ENCODE measurements at places on chromosomes 5 and 9. TPM values are rescaled to one million over a fixed set of nuclear protein-coding genes. Genes with fewer than 3 reads are reported as not detected.
A peak's percentile ranks its signal among the peaks of the same experiment; 100 is the strongest.

DNA sequence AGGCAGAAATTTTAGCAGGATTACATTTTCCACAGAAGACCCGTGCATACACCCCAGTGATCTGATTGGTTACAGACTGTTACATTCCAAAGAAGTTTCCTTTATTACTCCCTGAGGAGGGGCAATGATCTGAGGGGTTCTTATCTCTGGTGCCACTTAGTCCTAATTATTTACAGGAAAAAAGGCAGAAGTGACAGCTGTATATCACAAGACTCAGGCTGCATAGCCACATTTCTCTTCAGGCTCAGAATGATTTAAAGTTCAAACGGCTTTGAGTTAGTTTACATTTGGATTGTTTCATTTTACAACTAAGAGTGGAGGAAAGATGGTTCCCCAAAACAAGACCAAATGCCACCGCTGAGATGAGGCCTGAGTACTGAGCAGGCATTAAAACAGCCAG lies 17.3 kb downstream of the NAIF1 start:
- peak; percentile 18 for DNase-seq

KYAT1 gene
- total RNA-seq: 4.7 TPM

DNA sequence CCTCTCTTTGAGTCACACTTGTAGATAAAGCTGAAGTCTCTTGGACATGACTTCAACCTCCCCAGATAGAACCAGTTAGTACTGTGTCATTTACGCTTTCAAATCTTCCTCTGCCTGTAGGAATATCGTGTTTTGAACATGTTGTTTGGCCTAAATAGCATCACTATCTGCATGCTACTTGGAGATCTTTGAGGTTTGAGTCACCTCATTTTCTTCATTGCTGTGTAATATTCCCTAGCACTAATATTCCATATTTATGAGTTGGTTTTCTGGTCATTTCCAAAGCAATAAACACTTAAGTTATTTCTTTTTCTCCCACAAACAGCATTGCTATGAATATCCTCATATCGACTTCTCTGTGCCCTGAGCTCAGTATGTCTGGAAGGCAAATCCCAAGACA lies 100.3 kb downstream of the ROR2 start:
- no peak for DNase-seq

CHSY3 gene
- 12.4 TPM for total RNA-seq

- no peak for DNase-seq
Observed at GRCh38 chr5:101278011-101278687, 375.1 kb upstream of the ST8SIA4 start.

DNA sequence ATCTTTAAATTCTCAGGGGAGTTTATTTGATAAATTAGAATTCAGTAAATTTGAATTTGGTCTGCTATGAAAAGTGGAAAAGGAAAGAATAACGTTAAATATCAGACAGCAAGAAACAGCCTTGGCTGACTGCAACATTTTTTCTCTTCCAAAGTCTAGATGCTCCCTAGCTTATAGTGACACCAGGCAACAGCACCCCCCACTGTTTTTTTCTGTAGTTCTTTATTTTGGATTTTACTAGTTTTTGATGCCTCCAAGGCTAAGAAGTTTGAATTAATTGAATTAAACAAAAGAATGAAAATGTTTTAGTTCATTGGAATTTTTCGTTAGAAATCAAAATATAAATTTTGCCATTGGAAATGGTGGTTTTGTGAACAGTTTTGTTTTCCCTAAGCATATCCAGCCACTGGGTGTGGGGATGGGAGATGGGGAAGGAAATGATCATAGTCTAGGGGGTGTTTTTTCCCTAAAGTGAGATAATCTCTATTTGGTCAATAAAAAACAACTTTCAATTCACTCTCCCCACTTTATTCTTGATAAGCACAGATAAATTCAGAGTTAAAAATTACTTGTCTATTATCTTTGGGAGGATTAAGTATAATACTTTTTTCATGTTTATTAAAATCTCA lies 199.3 kb upstream of the CD180 start:
- no peak for DNase-seq

SLC36A3 gene
- total RNA-seq: not detected

- DNase-seq: no peak
Observed at GRCh38 chr9:87167161-87167560, 219.9 kb upstream of the GAS1 start.

DDX4 gene
- total RNA-seq: not detected

RPL7A gene
- 1,638 TPM for total RNA-seq

LEAP2 gene
- total RNA-seq: under 0.01 TPM

OGN gene
- total RNA-seq: 0.88 TPM

GRCh38 chr5:144205141-144205551 lies 34.5 kb downstream of the KCTD16 start:
- DNase-seq: peak; percentile 81

DNA sequence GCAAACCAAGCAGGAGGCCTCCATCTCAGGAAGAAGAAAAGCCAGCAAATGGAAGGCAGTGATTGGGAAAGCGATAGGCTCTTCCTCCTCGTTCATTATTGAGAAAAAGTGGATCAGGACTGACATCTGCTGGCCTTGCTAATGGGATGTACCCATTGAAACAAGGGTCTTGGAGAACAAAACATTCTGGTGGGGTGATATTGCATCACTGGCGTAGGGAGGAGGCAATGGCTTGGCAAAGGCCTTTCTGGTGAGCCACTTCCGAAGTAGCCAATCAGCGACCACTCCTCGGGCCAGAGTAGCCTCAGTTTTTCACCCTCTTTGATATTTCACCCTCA lies 86.7 kb upstream of the NFIB start:
- peak; percentile 48 for DNase-seq

DNA sequence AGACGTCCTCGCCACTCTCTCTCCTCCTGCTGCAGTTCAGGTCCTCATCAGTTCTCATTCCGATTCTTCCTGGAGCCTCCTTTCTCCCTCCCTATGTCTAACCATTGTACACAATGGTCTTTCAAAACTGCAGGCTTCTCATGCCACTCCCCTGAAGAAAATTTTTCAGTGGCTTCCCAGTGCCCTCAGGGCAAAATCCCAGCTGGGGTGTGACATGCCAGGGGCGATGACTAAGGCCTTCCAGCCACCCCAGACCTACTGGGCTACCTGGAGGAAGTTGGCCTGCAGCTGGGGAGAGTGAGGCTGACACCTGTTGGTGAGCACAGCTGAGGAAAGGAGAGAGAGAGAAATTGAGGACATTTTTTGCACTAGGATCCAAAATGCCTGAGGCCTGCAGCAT lies 65.2 kb downstream of the SREK1 start:
- DNase-seq: no peak
